ENCODE measurements at places on chromosomes 2 and 18.

GRCh38 chr18:74381621-74382295 is 66.1 kb downstream of the C18orf63 start:
- DNase-seq = no peak

- no peak for DNase-seq
Measured at GRCh38 chr2:10210336-10210735, 87.8 kb downstream of the RRM2 start.

- no peak for DNase-seq
Measured at GRCh38 chr2:100228415-100228814, 86.0 kb upstream of the AFF3 start.

DNA sequence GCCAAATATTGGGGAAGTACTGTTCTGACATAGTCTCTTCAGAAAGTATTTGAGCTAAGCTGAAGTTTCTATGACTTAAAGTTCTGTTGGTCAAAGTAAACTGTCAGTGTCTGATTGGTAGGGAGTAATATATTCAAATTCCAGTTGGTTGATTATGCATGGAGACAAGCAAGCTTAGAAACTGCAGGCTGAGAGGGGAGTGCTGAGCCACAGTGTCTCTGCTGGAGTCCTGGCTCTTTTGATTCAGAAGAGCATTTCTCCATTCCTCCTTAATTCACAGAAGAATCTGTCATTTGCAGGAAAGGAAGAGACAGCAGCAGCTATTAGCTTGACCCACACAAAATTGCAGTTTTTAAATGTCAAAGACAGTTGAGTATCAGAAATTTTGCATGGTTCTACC is 201.4 kb upstream of the TMEM200C start:
- DNase-seq = no peak

GRCh38 chr2:217812170-217812569 is 190.6 kb downstream of the TNS1 start:
- no peak for DNase-seq

- DNase-seq = no peak
Measured at GRCh38 chr2:183666031-183666430, 541.8 kb downstream of the NUP35 start.

- DNase-seq = no peak
Measured at GRCh38 chr2:75311993-75312392, 112.7 kb upstream of the TACR1 start.

DNA sequence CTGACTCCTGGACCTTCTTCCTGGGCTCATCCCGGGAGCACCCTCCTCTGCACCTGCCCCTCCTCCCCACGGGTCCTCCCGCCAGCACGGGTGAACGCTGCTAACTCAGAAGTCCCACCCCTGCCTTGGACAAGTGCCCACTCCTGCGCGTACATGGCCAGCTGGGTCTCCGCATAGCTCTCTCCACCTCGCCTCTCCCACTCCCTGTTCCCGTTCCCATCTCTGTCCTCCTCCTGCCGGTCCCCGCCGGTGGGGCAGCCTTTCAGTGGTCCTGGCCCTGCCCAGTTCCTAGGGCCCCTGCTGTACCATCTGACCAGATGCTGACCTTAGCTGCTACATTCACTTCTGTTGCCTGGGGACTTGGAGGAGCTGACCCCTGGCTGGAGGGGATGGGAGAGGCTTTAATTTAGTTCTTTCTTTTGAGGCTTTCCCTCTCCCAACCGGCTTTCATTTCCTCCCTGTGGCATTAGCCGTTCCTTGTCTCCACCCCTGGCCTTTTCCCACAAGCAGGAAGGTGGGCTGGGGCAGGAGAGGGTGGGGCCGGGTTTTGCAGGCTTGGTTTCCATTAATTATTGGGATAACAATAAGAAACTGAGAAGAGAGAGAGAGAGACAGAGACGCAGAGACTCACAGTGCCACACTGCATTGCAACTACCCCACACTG is 136.1 kb downstream of the SH3BP4 start:
- no peak for DNase-seq

DNA sequence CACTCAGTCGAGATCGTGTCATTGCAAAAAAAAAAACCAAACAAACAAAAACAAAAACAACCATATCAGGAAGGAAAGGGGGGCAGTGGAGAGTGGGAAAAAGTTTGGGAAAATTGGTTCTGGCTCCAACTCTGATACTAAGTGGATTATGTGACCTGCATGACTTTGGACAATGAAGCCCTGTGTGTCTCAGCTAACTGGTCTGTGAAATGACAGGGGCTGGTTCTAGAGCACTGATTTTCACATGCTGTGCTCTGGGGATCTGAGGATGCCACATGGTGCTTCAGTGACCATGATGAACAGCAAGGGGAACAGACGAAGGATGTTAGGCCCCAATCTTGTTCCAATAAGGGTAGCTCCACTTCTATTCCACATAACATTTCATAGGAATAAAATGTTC is 157.4 kb upstream of the DNMT3A start:
- DNase-seq = no peak

GRCh38 chr2:205721057-205721449 is 38.8 kb downstream of the NRP2 start:
- DNase-seq = no peak

DNA sequence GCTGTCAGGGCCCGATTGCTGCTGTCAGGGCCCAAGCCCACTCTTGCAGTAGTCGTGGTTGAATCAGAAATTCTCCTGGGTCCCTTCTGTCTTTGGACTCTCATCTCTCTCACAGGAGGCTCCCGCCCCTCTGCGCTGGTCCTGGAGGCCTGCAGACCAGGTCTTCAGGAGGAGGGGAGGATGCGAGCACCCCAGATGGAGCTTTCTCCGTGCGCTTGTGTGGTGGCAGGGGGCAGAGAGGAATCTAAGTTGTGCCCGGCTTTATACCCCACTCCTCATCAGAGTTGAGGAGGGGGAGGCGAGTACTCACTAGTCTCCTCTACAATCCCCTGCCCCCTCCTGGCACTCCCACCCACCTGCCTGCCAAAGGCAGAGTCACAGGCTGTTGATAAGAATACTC is 10.4 kb downstream of the EN1 start:
- no peak for DNase-seq
